ENCODE measurements at places on chromosomes 1 and 21. TPM values are rescaled to one million over a fixed set of nuclear protein-coding genes. Genes with fewer than 3 reads are reported as not detected.

PCBP3 gene
- 2.3 TPM for polyA plus RNA-seq

ATXN7L2 gene
- 5.7 TPM for polyA plus RNA-seq

FNDC10 gene
- polyA plus RNA-seq, result 18.2 TPM

TNFAIP8L2 gene
- polyA plus RNA-seq, result 1.8 TPM

LCE1A gene
- polyA plus RNA-seq, result not detected

FAM163A gene
- not detected for polyA plus RNA-seq

TSPAN2 gene
- 14.6 TPM for polyA plus RNA-seq

ELAVL4 gene
- polyA plus RNA-seq, result not detected

DNASE2B gene
- polyA plus RNA-seq, result not detected

CHIT1 gene
- polyA plus RNA-seq, result not detected

LCE1D gene
- not detected for polyA plus RNA-seq

FAM151A gene
- 237 TPM for polyA plus RNA-seq

TAS1R2 gene
- polyA plus RNA-seq, result not detected

NTRK1 gene
- polyA plus RNA-seq, result 1.3 TPM

SLAMF1 gene
- polyA plus RNA-seq, result 0.13 TPM

GPR153 gene
- 1.1 TPM for polyA plus RNA-seq

NBPF6 gene
- not detected for polyA plus RNA-seq

PERM1 gene
- polyA plus RNA-seq, result 0.86 TPM

RGS18 gene
- 0.34 TPM for polyA plus RNA-seq

TDRD5 gene
- polyA plus RNA-seq, result 1.5 TPM

TMIGD3 gene
- polyA plus RNA-seq, result 0.43 TPM

OR2AK2 gene
- polyA plus RNA-seq, result not detected

ADSS2 gene
- polyA plus RNA-seq, result 19.7 TPM

RHOU gene
- polyA plus RNA-seq, result 4.7 TPM

OXCT2 gene
- polyA plus RNA-seq, result 0.32 TPM

TBX15 gene
- not detected for polyA plus RNA-seq

ARHGEF16 gene
- polyA plus RNA-seq, result 15.5 TPM

AKNAD1 gene
- not detected for polyA plus RNA-seq

DUSP23 gene
- polyA plus RNA-seq, result 327 TPM

HOOK1 gene
- polyA plus RNA-seq, result 9.4 TPM

PKP1 gene
- polyA plus RNA-seq, result 0.47 TPM

TMEM234 gene
- polyA plus RNA-seq, result 20.5 TPM

OR2T35 gene
- not detected for polyA plus RNA-seq

LRRC53 gene
- not detected for polyA plus RNA-seq

C1orf210 gene
- polyA plus RNA-seq, result 33.3 TPM

GJA5 gene
- polyA plus RNA-seq, result 36.4 TPM

Data from kidney (tissue), 22 donors.